KBM-7 (cell line): ENCODE measurements at places on chromosomes 11 and 22.

GRCh38 chr11:60944490-60945294 lies 7.3 kb downstream of the SLC15A3 start:
- peak; percentile 82 for DNase-seq

DNA sequence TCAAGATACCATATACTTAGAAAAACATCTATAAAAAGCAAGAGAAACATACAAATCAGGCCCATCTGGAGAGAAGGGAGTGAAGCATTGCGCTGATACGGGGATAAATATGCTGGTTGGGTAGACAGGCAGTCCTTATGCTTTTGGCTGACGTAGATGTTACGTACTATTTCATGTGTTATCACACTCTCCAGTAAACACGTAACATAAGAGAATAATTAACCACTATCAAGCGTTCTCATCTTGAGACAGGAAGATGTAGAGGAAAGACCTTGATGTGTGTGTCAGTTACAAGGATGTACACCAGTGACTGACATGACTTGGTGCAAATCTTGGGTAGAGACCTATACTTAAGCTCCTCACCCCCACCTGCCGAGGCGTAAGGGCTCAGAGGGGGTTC lies 86.7 kb upstream of the PRODH start:
- DNase-seq = no peak

GRCh38 chr11:62925745-62926679 lies 4.8 kb upstream of the CHRM1 start:
- DNase-seq = no peak

- DNase-seq = no peak
These were observed 107.2 kb downstream of the TSPAN18 start for GRCh38 chr11:44833877-44834452.

- no peak for DNase-seq
These were observed 1033.6 kb downstream of the FAM181B start for GRCh38 chr11:81700076-81700475.

DNA sequence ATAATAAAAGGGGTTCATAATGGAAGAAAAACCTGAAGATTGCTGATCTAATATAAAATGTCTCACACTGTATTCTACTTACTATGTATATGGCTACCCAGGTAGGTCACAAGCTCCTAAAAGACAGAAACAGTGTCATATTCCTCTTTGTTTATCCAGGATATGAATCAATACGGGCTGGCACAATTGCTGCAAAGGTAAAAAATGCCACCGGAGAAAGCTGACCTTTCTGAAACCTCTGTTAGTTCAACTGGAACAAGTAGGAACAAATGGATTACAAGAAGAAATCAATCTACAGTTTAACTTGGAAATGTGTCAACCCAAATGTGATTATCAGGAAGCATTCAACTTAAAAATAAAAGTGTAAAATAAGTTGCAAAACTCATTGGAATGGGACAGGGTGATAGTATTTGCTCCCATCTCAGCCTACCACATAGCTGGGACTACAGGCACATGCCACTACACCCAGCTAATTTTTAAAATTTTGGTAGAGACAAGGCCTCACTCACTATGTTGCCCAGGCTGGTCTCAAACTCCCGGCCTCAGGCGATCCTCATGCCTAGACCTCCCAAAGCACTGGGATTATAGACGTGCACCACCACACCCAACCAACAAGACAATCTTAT lies 27.6 kb downstream of the SLC35F2 start:
- no peak for DNase-seq

- no peak for DNase-seq
These were observed 37.3 kb upstream of the XBP1 start for GRCh38 chr22:28837640-28838039.

- DNase-seq = no peak
These were observed 123.7 kb downstream of the KCNQ1OT1 start for GRCh38 chr11:2576111-2576510.

GRCh38 chr22:23457380-23457985 lies 122.6 kb downstream of the IGLL1 start:
- DNase-seq = no peak

GRCh38 chr22:25919452-25919851 lies 177.5 kb downstream of the MYO18B start:
- DNase-seq = no peak

- DNase-seq = peak; percentile 45
These were observed 6.5 kb upstream of the SPON1 start for GRCh38 chr11:13955971-13956421.
